ENCODE measurements at places on chromosomes 6 and 20.

GRCh38 chr6:148556410-148556809, 190.4 kb upstream of the UST start:
- DNase-seq, result no peak

DNA sequence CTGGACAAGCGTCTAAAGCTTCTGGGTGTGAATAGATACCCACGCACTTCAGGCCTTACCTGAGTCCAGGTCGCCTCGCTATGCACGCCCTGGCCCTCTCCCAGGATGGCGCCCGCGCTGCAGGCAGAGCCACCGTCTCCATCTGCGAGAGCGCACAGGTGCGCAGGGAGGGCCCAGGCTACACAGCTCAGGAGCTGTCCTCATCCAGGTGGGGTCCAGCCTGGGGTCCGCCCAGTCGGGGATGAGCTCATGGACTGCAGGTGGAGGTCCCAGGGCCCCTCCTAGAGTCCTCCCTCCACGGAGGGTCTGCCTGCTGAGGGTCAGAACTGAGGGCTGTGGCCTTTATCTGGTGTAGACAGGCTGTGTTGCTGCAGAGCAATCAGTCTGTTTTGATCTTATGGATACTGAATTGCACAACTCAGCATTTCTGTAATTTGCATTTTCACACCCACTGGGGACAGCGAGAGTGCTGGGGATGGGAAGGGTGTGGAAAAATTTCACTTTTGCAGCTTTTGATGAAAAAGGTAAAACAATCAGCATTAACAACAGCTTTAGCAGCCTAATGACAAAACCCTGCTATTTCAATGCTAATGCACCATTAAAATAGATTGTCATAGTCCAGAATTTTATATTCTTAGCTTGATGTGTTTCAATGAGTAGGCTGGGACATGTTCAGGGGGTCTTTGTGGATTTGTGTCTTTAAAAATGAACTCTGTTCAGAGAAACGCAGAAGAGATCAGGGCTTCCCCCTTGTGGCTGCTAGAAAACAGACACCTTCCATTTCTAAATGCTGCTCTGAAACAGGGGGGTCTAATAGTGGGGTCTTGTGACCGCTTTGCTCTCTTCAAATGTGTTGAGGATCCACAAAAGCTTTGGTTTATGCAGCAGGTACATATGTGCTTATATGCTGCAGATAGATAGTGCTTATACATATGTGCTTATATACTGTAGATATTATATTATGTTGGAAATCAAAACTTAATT, 77.8 kb upstream of the PHACTR3 start:
- DNase-seq, result no peak

GRCh38 chr6:3175715-3176402, 18.5 kb upstream of the TUBB2A start:
- no peak for DNase-seq

DNA sequence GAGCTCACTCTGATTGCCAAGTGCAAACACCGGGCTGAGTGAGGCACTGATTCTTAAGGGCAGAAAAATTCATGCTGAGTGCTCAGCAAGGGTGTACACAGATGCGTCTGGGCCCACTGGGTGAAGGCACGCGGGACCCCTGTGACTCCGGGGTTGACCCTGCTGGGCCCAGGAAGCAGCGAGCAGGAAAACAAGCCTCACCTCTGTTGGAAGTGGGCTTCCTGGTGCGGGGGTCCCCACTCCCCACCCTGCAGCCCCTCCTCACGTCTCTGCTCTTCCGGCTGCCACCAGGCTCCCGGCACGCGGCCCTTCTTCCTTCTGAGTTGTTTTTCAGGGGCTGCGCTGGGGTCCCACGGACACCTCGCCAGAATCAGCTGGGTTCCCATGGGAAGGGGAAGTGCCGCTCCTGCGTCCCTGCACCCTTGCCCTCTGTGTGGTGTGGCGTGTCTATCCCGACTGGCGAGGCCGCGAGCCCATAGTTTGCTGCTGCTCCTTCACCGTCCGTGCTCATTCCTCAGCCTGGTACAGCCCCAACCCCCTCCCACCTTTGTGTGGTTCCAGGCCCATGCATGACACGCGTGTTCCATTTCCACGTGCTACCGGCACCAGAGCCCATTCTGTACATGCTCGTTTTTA, 80.6 kb upstream of the BHLHE23 start:
- no peak for DNase-seq

DNA sequence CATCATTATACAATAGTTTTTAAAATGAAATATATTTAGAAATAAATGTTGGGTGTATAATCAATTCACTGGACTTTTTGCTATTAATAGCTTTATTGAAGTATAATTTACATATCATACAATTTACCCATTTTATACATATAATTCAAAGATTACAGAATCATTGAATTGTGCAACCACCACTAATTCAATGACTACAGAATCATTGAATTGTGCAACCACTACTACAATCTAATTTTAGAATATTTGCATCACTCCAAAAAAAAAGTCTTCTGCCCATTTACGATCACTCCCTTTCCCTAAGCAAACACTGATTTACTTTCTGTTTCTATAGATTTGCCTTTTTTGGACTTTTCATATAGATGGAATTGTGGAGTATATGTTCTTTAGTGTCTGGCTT, 35.1 kb upstream of the RIMS1 start:
- DNase-seq, result no peak
